ENCODE measurements at places on chromosomes 3 and 15.

GRCh38 chr3:13021141-13022114, 51.8 kb downstream of the IQSEC1 start:
- no peak for DNase-seq

- DNase-seq: no peak
Measured at GRCh38 chr15:36335224-36335623, 244.2 kb upstream of the CDIN1 start.

- no peak for DNase-seq
Measured at GRCh38 chr3:71601811-71602210, 18.3 kb upstream of the FOXP1 start.

DNA sequence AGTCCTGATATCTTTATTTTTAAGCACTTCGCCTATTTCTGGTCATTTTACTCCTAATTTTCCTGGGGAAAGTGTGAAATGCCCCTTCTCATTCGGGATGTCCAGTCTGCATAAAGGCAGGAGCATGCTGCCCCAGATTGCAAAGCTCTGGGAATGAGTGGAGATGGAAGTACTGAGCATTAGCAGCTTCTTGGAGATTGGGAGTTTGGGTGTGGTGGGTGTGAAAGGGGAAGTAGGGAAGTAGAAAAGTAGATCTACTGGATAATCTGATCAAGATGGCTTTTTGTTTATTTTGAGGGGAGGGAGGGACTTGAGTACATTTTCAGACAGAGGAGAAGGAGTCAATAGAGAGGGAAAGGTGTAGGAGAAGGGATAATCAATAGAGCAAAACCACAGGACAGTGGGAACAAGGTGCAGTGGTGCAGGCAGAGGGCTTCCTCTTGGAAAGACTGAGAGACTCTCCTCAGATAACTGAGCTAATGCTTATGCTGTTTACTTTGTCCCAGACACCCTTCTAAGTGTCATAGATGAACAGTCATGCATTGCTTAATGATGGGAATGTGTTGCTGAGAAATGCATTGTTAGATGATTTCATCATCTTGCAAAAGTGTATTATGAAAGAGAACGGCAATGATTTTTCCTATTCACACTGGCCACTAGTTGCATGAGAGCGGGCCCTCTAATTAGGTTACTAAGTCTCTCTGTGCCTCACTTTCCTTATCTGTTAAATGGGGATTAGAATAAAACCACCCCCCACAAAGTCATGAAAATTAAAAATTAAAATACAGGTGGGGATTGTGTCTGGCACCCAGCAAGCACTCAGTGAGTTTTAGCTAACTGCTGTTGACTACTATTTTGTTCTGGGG, 45.5 kb downstream of the PHLDB2 start:
- DNase-seq: peak; percentile 90

DNA sequence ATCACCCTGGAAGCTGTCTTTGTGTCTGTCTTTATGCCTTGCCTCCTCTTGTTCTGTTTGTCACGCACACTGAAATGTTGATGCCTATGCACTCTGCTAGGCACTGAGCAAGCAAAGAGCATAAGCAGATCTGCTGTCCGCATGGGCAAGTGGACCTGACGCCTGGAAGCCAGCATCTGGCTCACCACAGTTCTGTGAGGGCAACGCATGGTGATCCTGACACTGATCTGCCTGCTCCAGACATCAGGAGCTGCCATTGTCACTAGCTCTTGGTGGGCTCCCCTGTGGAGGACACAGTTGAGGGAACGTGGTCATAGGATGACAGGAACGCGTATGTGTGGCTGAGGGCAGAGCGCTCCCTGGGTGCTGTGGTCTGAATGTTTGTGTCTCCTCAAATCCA, 234.6 kb downstream of the ADAMTS17 start:
- no peak for DNase-seq

DNA sequence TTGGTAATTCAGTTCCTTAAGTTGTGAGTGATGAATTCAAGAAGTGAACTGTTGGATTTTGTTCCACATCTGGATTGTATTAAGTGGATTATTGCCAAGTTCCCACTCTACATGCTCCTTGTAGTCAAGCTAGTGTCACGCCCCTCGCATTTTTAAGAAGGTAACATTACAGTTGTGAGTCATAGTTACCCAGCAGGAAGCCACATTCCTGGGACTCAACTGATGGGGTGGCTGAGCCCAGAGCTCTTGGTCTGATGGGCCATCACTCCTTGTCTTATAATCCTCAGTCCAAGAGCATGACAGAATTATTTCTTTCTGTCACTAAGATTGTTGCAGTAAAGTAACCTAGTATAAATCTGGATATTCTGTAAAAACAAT, 102.7 kb downstream of the PTPRG start:
- no peak for DNase-seq

DNA sequence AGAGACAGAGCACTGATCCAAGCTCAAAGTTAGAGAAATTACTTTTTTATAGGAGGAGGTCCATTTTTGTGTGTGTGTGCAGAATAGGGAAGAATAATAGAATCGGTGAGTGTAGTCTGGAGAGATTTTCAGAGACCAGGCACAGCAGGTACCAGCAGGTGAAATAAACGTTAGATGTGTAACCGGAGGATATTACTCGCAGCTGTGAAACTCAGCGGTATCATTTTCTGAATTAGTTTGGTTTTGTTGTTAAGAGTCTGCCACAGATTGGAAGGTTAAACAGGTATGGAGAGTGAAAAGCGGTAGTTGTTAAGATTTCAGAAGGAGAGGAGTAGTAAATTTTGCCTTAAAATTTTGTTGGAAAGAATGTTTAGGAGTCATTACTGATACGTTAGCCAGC, 69.9 kb downstream of the RGMA start:
- no peak for DNase-seq

DNA sequence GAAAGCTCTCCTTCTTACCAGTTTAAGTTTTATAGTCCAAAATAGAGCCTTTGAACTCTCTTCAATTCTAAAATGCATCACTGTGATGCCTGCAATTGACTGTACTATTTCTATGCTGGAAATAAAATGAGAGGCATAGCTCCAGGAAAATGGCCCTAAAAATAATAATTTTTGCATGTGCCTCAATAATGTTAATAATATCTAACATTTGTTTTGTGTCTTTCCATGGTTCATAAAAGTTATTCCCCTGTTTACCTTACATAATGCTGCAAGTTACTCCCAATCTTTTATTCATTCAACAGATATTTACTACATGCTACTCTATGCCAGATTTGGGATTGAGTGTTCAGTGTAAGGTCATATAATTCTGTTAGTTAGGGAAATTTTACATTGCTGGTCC, 574.0 kb downstream of the RBMS3 start:
- no peak for DNase-seq

- no peak for DNase-seq
Measured at GRCh38 chr3:177642804-177643125, 445.5 kb upstream of the TBL1XR1 start.

GRCh38 chr15:70103880-70104626, 6.3 kb upstream of the TLE3 start:
- no peak for DNase-seq

GRCh38 chr3:101521211-101521701, 8.2 kb upstream of the SENP7 start:
- DNase-seq: no peak

DNA sequence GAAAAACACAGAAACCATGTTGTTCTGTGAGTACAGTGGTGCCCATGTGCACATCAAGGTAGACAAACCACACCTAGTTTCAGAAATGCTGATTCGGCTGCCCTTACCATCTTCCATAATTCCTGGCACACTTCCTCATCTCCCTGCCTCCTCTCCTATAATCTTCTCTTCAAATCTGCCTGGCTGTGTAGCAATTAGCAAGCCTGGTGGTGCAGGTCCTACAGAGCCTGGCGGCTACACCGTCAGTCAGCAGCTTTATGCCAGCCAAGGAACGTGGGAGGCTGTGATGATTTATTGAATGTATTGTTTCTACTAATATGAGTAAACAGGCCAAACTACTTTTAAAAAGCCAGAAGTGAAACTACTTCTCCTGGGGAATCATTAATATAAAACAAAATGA, 106.8 kb downstream of the SEMA6D start:
- DNase-seq: no peak

DNA sequence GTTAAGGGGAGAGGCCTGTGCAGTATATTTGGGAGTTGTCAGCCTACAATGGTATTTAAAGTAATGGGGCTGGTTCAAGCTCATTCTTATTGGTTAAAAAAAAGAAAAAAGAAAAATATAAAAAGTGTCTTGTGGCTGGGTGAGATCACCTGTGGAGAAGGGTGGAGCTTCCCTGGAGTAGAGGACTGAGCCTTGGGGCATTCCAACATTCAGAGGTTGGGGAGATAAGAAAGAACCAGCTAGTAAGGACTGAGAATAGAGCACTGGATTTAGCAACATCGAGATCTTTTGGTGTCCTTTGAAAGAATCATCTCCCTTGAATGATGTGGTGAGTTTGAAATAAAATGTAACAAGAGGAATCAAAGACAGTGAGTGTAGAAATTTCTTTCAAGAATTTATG, 5.2 kb downstream of the SLC49A4 start:
- no peak for DNase-seq

GRCh38 chr3:126277629-126278378, 79.4 kb downstream of the KLF15 start:
- DNase-seq: no peak

DNA sequence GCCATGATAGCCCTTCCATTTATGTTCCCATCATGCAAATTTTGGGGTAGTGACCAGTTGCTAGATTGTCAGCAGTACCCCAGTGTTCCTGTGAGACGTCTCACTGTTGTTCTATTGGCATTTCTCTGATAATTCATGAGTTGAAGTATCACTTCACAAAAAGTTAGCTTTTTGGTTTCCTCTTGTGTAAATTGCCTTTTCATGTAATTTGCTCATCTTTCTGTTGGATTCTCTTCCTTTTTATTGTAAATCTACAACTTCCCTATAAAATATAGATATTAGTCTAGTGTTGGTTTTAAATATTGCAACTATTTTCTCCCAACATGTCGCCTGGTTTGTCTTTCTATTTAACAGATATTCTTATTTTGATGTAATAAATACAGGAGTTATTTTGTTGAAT, 7.5 kb upstream of the A4GNT start:
- peak; percentile 71 for DNase-seq

DNA sequence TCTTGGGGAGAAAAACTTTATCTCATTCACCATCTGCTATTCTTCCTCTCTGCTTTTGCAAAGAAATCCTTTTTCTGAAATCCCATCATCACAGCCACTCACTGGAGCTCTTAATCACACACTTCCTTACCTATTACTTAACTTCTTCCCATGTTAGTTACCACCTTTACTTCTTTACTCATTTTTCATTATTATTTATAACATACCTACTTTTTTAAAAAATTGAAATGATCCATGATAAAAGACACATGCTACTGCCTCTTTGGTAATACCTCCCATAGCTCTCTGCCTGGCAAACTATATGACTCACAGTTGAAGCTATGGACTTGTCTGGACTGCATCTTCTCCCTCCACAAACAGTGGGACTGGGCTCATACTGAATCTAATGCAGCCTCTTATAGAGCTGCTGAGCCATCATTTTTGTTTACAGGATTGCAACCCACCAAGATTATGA, 150.3 kb downstream of the TNIK start:
- peak; percentile 23 for DNase-seq

DNA sequence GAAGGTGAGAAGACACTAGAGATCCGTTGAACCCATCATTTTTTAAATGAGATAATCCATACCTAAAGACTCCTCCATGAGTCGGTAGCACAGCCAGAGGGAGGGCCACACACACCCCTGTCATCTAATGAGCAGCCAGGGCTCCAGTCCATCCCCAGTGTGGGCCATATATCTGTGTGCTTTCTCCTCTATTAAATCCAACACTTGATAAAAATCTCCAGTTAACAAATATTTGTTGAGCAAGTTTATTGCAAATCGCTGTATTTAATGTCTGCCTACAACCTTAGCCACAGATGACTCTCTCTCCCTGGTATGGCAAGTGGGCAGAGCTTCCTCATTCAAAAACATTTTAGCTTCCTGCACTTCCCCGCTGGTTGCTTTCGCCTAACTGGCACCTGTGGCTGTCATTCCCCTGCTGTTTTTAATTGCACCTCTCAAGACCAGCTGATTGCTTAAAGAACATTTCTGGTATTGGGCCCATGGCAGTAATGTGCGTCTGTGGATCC, 82.8 kb downstream of the SMAD3 start:
- DNase-seq: peak; percentile 87

DNA sequence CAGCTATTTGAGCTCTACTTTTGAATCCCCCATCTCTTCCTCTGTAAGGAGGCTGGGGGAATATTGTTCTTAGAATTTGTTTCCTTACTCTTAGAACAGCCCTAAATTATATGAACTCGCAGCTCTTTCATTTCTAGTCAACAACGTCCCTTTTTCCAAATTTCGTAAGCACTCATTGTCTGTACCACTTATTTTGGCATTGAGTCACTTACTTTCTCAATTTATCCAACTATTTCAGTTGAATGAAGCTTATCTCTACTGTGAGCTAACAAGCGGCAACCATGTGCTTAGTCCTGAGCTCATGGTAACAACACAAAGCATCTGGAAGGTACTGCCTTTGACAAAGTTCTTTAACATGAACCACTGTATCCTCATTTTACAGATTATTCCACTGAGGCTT, 191.1 kb downstream of the GREM1 start:
- DNase-seq: peak; percentile 93

- no peak for DNase-seq
Measured at GRCh38 chr3:115403786-115404185, 219.5 kb upstream of the GAP43 start.

- DNase-seq: no peak
Measured at GRCh38 chr3:72899349-72899765, 11.5 kb downstream of the GXYLT2 start.

GRCh38 chr3:4853749-4854140, 125.5 kb upstream of the BHLHE40 start:
- no peak for DNase-seq

DNA sequence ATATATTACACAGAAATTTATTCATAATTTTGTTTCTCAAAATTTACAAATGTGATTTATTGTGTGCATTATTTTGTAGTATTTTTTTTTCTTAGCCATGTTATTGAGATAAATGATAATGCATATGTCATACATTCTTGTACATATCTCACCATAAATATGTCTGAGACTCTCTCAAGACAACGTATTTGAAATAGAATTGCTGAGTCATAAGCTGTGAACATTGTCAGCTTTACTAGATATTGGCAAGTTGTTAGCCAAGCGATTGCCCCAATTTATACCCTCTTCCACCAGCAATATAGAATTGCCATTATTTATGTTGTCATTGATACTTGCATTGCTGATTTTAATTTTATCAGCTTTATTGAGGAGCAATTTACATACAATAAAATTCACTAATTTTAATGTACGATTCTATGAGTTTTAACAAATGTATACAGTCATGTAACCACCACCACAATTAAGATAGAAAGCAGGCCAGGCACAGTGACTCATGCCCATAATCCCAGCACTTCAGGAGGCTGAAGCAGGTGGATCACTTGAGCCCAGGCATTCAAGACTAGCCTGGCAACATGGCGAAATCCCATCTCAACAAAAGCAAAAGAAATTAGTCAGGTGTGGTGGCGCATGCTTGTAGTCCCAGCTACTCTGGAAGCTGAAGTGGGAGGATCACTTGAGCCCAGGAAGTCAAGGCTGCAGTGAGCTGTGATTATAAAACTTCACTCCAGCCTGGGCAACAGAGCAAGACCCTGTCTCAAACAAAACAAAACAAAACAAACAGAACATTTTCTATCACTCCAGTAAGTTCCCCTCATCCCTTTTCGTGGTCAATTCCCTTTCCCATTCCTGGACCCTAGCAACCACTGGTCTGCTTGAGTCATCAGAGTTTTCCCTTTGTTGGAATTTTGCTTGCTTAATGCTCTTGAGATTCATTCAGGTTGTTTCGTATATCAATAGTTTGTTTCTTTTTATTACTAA, 373.1 kb downstream of the MFSD1 start:
- DNase-seq: no peak

All from inflammatory macrophage treated with lipopolysaccharide for 4 hours (primary cell).